HAP-1 (cell line): ENCODE measurements at places on chromosomes 16 and 17.

DNA sequence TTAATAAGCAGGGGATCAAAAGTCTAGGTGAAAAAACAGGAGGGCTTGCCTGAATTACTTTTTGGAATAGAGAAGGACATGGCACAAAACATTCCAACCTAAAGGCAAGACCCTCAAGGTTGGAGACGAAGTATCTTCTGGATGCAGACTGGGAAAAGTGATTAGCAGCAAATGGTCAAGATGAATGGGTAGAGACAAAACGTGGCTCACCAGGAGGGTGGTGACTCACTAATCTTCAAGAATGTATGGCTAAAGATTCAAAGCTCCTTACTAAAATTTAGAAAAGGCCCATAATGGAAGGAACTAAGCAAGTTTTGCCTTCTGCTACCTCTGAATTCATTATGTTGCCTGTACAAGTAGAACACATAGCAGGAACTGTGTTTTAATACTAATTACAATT, 469.5 kb upstream of the RBFOX1 start:
- DNase-seq = no peak

DNA sequence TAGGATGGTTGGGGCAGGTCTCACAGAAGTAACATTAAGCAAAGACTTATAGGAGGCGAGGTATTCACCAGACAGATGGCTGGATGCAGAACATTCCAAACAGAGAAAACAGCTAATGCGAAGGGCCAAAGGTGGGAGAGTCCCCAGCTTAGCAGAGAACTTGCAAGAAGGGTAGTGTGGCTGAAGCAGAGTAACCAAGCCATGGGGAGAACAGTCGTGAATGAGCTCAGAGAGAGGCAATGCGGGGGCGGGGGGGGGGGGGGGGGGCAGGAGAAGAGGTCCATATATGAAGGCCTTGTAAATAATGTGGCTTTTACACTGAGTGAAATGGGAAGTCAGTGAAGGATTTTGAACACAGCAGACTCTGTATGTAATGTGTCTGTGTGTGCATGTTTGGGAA, 81.3 kb downstream of the SMG6 start:
- DNase-seq = no peak

DNA sequence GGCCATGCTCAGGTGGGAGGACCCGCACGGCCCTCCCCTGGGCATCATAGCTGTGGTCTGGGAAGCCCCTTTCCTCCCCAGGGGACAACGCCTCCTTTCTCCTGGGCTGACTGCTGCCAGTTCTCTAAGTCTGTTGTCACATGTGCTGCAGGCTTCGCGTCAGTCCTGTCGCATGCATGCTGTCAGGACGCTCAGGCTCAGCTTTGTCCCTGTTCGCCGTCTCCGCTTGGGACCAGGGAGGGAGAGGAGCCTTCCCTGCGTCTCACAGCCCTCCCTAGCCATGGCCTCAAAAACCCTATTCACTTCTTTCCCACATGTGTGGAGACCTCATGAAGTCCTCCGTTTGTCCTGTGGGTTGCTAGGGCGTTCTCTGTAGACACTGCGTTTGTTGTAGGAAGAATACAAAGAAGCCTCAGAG, 21.4 kb downstream of the LDHD start:
- DNase-seq = no peak

DNA sequence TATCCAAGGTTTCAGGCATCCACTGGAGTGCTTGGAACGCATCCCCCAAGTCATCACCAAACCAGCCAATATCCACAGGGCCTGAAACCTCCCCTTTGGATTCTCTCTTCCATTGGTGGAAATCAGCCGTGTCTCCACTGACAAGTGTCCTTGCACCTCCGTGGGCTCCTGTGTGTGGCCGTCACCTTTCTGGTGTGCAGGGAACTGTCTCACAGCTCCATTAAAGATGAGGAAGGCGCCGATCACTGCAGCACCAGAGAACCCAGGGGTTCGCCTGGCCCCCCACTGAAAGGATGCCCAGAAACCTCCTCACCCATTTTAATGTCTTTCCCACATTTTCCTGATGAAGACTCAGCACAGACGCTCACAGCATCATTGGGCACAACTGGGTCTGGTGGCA, 17.8 kb upstream of the METRNL start:
- DNase-seq = no peak

- no peak for DNase-seq
These were observed 7.7 kb upstream of the KRT38 start for GRCh38 chr17:41448506-41448905.

- no peak for DNase-seq
These were observed 10.5 kb downstream of the TBC1D16 start for GRCh38 chr17:80025140-80025539.

DNA sequence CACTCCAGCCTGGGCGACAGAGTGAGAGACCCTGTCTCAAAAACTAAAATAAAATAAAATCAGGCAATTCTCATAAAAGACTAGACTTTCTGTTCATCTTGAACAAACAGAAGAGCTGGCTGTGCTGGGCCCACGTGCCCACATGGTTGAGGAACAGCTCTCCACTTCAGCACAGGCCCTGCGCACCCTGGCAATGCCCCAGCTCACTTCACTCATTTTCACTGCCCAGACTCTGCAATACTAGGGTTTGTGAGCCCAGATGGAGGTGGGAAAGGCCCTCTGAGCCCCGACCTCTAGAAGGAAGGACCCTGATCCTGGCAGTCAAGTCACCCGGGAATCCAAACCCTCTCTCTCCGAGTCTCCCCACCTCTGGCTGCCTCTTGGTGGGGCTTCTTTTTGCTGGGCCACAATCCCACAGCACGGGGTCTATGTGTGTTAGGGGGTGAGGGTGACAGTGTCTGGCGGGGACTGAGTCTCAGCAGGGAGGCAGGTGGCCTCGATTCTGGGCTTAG, 14.8 kb downstream of the MYLK3 start:
- no peak for DNase-seq

DNA sequence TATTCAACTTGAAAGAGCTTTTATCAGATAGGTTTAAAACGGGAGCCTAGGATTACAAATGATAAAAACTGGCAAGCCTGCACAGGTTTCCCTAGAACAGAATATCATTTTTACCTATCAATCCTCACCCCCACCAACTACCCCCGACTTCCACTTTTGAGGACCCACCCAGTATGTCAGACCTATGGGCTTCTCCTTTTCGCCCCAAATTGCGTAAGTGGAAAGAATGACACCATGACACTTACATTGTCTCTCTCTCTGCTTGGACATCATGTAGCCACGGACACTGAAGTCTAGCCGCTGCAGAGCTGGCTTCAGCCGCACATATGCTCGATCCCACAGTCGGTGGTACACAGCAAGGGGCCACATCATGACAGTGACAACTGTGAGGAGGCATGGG, 7.4 kb upstream of the PSMC3IP start:
- no peak for DNase-seq

DNA sequence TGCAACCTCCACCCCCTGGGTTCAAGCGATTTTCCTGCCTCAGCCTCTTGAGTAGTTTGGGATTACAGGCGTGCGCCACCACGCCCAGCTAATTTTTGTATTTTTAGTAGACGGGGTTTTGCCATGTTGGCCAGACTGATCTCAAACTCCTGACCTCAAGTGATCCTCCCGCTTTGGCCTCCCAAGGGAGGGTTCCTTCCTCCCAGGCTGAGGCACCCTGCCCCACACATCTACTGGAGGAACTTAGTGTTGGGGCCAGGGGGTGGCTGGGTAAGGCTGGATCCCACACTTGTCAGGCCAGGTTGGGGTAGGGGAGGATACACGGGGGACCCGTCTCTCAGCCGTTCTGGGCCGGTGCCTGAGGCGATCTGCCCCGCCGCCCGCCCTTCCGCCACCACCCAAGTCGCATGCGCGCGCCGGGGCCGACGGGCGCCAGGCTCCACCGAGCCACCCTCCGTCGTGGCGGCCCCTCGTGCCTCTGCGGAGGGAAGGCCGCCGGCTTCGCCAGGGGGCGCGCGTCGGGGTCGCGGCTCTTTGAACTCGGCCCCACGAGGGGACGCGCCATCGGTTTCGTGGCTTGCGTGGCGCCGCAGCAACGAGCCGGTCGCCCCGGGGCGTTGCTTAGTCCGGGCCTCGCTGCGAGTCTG, 15.9 kb downstream of the GRB7 start:
- no peak for DNase-seq
